Mammary epithelial cell (primary cell): ENCODE measurements at places on chromosomes 4 and X. TPM values are rescaled to one million over a fixed set of nuclear protein-coding genes. Genes with fewer than 3 reads are reported as not detected.
A peak's percentile ranks its signal among the peaks of the same experiment; 100 is the strongest.

VCX gene
- not detected for polyA plus RNA-seq

FDCSP gene
- polyA plus RNA-seq: not detected

PAGE4 gene
- not detected for polyA plus RNA-seq

KLF8 gene
- polyA plus RNA-seq: 14.3 TPM

LRRC66 gene
- polyA plus RNA-seq: 0.15 TPM

DNA sequence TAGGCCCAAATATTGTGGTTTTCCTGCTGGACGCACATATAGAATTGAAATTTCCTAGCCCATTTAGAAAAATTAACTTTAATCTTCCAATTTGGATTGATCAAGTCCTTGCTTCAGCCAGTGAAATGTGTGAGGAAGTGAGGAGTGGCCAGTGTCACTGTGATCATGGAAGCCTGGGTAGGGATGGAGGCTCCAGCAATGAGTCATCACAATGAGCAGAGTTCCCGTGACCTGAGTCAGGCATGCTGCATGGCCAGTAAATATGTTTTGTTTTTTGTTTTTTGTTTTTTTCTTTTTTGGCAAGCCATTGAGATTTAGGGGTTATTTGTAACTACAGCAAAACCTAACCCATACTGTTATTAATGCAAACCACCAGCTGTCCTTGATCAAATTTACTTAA, 52.1 kb downstream of the IDS start:
- peak; percentile 52 for DNase-seq

DNA sequence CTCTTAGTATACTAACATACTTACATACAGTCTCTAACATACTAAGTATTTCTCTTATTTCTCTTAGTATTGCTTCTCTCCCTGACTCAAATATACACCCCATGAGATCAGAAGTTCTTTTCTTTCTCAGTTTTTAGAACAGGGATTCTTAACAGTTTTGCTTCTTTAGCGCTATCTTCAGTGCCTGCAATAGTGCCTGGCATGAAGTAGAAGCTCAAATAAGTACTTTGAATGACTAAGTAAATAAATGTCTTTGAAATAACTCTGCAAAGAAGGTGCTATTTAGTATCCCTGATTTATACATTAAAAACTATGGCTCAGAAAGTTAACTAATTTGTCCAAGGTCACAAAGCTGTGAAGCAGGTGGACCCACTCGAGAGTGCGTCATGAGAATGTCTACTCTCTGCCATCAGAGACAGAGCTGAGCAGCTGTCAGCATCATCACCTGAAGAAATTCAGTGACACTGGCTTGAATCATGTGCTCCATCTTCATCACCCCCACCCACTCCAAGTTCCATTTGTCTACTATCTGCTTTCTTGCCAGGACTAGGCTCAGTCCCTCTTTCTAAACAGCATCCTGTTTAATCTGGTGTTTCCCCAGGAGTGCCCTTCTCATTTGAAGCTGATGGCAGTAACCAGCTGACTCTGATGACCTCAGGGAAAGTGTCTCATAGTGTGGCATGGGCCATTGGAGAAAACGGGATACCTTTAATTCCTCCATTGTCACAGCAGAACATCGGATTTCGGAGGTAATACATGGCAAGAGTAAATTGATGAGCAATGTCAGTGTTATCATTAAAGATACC, 83.1 kb downstream of the CC2D2A start:
- no peak for DNase-seq

DNA sequence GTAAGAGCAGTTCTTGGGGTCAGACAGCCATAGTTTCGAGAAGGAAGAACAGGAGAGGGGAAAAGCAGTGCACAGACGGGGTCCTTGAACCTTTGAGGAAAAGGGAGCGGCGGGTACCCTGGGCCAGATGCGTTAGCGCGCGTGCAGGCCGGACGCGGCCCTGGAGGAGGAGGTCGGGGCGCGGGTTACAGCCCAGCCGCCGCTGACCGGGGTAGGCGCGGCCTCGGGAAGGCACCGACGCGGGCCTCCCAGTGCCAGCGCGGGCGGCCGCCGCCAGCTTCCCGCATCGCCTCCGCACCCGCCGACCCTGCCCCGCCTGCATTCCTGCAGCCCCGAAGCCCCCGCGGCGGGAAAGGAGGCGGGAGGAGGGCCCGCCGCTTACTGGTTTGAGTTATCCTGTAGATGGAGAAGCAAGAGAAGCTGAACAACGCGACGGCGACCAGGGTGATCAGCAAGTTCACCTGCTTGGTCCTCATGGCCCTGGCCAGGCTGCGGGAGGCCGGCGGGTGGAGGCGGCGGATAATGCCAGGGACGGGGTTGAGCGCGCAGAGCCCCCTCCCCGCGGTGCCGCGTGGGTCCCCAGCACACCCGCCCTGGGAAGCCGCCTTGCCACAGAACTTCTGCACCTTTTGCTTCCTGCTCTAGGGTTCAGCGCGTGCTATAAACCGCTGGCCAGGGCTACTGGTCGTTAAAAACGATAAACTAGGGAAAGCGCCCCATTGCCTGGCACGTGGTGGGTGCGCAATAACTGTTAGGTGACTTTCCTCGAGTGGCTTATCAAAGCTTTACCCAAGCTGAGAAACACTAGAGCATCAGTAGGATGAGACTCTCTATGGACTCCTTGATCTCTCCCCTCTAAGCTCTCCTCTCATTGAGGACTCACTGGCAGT, at the start of gene MGAT4D:
Gene MGAT4D, minus strand, starts transcription at position 547 of the 890 bp plus-strand sequence. Its CDS starts 71 bp downstream, at position 476.
- DNase-seq: no peak

- no peak for DNase-seq
These were observed 53.1 kb downstream of the CASP3 start for GRCh38 chr4:184596044-184596616.

DNA sequence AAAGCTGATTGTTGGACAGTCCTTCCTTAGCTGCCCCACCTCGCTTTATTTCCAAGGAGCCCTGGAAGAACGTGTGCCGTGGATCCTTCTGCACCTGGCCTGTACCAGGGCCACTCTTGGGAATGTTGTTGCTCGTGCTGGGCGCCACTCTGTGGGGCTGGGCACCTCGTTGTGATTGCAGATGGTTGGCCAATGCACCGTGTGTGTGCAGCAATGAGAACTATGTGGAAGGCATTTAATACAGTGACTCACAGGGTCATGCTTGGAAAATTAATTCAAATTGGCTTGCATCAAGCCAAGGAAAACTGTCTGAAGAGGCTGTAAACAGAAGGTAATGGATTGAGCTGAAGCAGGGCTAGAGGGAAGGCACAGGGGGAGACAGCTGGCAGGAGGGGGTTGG, 37.0 kb upstream of the CD99L2 start:
- peak; percentile 12 for DNase-seq

GRCh38 chr4:140575489-140575888, 6.7 kb upstream of the UCP1 start:
- no peak for DNase-seq

GRCh38 chr4:42965326-42965725, 72.8 kb downstream of the GRXCR1 start:
- DNase-seq: no peak

DNA sequence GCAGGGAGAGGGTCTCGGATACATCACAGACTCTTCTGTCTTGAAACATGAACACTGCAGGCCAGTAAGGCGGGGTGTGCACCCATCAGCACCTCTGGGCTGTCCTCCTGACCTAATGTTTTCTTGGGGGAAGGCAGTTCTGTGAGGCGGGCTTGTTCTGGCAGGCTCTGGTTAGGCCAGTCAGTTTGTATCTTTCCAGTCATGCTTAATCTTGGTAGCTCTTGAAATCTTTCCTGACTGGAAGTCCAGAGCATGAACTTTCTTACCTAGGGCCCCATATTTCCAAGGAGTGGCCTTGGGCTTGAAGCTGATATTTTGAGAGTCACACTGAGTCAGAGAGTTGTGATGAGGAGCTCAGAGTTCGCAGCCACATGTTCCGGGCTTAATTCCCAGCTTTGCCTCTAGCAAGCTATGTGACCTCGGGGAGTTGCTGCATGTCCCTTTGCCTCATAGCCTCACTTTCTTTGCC, 54.2 kb upstream of the RASSF6 start:
- peak; percentile 93 for DNase-seq

- DNase-seq: no peak
These were observed 82.1 kb downstream of the ALPK1 start for GRCh38 chr4:112379306-112379705.

DNA sequence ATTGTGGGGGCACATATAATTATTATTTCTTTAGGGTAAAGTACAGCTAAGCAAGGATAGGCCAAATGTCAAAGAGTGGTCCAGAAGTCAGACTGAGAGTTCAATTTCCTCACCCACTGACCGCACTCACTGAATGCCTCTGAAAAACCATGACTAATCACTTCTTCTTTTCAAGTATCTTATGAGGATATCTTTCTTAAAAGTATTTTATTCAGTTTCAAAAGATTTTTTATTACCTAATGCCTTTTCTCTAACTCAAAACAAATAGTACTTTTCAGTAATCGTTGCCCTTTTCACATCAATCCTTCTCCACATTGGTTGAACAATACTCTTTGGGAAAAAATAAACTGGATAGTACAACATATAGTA, 61.7 kb upstream of the CAMK2D start:
- DNase-seq: no peak

- no peak for DNase-seq
These were observed 105.0 kb downstream of the HNRNPD start for GRCh38 chr4:82268826-82269193.

- no peak for DNase-seq
These were observed 85.4 kb downstream of the MAGEC1 start for GRCh38 chrX:141989134-141989533.

DNA sequence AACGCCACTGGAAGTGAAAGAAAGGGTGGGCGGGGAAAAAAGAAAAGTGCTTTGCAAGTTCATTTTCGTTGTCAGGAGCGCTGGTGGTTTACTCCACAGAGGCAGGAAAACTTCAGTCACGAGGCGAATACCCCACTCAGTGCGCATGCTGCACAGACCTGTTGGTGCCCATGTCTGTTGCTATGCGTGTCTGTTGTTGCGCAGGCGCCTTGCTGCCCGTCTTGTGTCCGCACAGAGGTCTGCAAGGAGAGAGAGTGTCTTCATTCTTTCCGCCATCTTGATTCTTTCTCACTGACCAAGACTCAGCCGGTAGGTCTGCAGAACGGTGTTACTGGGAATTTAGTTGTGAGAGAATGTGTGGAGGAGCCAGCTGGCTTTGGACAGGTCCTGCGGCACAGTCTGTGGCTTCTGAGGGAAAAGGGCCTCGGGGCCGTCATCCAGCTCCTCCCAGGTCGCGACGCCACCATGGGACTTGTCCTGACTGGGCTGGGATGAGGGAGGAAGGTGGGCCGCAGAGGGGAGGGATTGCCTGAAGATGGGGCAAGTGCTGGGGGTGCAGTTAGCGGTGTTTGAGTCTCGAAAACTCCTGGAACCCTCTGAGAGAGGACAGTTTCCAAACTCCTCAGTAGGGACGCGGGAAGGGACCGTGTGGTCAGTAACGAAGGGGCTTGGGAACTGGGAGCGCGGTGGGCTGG, at the start of gene PAGE2:
Gene PAGE2, plus strand, starts transcription at position 224 of the 695 bp plus-strand sequence. CDS start 1,003 bp downstream, outside the sequence.
- no peak for DNase-seq

DNA sequence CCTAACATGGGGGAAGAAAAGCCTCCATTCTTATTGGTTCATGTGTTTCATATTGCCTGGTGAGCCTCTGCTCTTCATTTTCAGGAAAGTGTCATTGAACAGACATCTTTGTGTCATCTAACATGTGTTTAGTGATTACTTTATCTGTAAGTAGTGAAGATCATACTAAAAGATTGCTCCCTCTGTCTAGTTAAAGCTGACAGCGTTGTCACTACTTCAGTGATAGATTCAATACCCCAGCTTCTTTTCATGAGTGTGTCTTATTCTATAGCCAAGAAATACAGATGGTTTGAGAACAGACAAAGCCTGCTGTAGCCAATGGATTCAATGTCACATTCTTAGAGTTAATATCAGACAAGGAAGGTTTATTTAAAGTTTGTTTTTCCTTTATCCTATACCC, 85.1 kb downstream of the NKX6-1 start:
- DNase-seq: no peak

DNA sequence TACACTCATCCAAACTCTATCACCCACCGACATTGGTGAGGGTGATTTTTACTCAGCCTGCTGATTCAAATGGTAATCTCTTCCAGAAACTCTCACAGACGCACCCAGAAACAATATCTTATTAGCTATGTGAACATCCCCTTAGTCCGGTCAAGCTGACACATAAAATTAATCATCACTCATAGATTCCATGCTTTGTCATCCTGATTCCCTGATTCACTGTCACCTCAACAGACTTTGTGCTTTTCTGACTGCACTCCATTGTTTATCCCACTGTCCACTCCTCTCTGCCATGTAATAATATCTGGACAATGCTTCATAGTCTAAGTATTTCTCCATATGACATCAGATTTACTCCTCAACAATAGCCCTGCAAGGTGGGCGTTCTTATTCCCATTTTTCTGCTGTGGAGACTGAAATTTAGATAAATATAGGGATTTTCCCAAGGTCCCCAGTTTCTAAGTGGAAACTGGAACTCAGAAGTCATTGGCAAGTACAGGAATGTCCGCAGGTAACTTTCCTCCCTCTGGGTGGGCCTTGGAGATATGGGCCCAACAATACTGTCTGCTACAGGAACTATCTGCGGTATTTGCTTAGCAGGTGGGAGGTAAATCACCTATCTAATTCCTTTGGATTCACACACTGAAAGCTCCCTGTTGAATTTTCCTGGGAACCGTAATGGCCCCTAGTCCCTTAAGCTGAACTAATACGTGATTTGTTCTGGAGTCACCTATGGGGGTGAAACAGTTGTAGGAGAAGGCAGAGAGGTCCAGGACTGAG, 228.6 kb upstream of the BCOR start:
- peak; percentile 28 for DNase-seq

GRCh38 chr4:153489856-153490558, 23.8 kb downstream of the TMEM131L start:
- no peak for DNase-seq

DNA sequence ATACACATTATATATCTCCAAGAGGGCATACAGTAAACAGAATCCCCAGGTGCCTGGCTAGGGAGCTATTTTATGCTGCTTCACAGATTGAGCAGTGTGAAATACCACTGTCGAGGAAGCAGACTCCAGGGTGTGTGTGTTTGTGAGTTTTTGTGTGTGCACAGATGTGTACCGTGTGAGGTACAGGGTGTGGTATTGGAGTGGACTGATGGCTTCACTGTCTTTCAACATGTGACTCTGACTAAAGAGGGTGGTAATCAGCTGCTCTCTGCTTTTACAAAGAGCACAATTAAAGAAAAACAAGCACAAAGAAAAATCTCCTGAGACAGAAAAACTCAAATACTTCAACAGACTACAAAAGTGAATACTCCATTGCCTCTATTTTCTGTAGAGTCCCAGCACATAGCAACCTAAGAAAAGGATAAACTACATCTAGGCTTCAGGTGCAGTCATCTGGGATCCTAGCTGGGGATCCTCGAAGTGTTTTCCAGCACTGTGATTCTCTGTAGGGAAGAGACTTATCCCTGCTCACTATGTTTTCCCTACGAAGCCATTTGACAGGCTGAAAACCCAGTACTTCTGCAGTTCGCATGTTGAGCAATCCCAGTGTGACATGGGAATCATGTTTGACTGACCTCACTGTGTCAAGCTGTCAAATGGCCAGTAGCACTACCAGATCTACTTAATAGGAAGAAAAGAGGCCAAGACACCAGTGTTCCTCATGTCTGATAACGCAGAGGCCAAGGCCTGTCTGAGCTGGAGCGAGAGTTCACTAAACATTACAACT, 100.3 kb downstream of the CDS1 start:
- DNase-seq: no peak

DNA sequence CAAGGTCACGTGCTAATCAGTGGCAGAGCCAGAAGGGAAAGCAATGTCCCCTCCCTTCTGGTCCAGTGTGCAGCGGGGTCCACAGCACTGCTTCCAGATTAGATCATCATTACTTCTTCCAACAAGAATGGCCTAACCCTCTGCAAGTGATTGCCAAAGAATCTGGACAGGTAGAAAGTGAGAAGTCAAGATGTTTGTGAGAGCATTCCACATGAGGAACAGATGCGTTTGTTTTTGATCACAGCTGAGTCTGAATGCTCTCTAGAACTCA, 147.7 kb downstream of the SHROOM3 start:
- DNase-seq: no peak
